Bronchial epithelial cell (primary cell): ENCODE measurements at places on chromosomes 7 and 10. TPM values are rescaled to one million over a fixed set of nuclear protein-coding genes. Genes with fewer than 3 reads are reported as not detected.

- DNase-seq: peak; percentile 28
Observed at GRCh38 chr10:13146379-13146778, 15.0 kb upstream of the MCM10 start.

- DNase-seq: no peak
Observed at GRCh38 chr10:97830064-97830463, 19.6 kb upstream of the GOLGA7B start.

Gene HOXA11
- not detected in 2 replicates for total RNA-seq

DNA sequence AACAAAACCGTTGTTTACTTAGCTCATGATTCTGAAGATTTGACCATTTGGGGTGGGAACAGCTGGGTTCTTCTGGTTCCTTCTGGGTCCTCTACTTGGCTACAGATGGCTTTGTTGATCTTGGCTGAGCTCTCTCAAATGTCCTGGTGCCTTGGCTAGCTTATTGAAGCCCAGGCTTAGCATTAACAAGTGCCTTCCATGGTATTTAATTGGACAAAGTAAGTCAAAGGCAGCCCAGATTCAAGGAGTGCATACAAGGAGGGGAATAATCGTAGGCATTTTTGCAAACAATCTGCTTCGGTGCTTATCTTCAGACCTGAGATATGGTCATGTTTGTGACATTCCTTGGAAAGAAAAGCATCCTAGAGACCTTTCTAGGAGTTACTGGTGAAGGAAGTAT is 81.4 kb downstream of the ADCYAP1R1 start:
- DNase-seq: no peak

GRCh38 chr7:2802504-2803341 is 41.4 kb downstream of the GNA12 start:
- peak; percentile 59 for DNase-seq

- no peak for DNase-seq
Observed at GRCh38 chr10:79244841-79245504, 102.3 kb upstream of the PPIF start.

Gene CRHR2
- total RNA-seq: not detected in 2 replicates

GRCh38 chr10:131750171-131750895 is 150.5 kb upstream of the PPP2R2D start:
- DNase-seq: no peak
